ENCODE measurements at places on chromosomes 3 and 15.

GRCh38 chr3:181735911-181736310 is 24.2 kb downstream of the SOX2 start:
- no peak for DNase-seq

GRCh38 chr3:127765735-127766134 is 56.6 kb downstream of the MGLL start:
- DNase-seq = no peak

DNA sequence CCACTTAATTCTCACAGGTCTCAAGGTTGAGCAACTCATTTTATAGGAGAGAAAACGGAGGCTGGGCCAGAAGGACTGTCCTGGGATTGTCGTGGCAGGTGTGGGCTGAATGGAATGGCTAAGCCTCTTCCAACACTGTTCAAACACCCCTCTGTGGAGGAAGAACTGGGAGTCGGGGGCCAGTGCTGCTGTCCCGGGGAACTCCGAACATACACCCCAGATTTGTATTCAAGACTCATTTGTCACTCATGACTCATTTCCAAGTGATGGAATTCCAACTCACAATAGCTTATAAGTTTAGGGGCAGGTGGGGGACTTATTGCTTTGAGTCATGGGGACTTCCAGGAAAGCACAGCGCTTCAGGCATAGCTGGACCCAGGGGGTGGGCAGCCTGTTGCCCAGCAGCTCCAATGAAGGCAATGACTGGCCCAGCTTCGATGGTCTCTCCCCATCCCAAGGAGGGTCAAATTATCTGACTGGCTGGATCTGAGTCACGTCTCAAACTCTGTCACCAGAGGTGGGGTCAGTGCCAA is 72.5 kb downstream of the TM2D3 start:
- no peak for DNase-seq

DNA sequence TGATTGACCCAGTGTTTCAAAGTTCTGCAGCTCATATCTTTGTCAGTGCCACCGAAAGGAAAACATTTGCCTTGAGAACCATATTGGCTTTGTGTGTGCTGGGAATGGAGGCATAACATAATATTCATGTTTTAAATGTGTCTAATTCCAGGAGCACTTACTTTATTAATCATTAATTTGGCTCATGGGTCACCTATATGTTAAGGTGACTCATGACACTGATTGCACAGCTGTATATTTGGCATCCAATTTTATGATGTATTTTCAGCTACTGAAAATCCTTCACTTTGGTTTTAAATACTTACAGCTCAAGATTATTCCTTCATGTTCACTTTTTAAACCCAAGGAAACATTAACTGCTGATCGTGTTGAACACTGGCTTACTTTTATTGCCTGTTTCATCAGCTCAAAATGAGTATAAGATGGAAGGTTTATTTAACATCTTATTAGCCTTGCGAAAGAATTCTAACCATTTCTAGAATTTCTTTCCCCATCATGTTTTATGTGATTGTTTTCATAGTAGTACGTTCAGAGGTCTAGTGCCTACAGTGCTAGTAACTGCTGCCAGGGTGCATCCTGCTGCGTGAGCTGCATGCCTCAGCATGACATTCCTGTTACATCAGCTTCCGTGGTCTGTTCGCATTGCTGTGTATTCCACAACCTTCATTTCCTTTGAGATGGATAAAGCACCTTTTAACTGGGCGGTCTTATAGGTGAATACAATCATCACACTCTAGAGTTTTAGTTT is 63.7 kb downstream of the LRCH3 start:
- no peak for DNase-seq

- DNase-seq = no peak
These were observed 23.5 kb downstream of the KLHL25 start for GRCh38 chr15:85771271-85771670.

DNA sequence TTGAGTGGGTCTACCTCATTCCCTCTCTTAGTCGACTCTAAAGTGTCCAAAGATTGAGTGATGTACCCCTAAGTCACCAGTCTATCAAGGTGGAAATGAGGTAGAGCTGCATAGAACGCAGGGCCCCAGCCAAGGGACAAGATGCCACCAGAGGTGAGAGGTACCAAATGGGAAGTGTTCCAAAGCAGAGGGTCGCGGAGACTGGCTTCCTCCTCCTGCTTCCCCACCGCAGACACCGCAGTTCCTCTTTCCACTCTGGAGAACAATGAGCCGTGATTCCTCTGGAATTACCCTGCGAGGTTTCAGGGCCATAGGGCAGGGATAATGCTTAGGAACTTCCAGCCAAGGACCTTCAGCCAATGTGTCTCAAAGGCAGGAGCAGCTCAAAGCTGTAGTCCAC is 55.8 kb downstream of the DAPK2 start:
- no peak for DNase-seq

- no peak for DNase-seq
These were observed 120.3 kb downstream of the BDH1 start for GRCh38 chr3:197435426-197435825.

DNA sequence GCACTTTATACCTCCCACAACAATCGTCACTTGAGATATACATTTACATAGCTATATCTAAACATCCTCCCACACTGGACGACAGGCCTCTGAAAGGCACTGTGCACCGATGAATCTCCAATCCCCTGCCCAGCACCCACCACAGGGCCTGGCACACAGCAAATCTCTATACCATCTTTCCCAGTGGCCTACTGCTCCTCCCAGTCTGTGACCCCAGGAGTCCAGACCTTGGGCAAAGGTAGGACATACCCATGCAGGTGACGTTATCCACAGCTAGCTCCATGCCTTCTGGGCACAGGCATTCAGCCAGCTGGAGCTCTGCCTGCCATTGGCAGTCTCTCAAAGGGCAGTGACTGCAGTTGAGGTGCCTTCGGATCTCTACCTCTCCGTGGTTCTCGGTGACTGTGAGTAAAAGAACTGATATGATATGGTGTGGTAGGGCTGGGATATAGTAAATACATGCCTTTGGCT is 5.8 kb downstream of the LTK start:
- DNase-seq = no peak

DNA sequence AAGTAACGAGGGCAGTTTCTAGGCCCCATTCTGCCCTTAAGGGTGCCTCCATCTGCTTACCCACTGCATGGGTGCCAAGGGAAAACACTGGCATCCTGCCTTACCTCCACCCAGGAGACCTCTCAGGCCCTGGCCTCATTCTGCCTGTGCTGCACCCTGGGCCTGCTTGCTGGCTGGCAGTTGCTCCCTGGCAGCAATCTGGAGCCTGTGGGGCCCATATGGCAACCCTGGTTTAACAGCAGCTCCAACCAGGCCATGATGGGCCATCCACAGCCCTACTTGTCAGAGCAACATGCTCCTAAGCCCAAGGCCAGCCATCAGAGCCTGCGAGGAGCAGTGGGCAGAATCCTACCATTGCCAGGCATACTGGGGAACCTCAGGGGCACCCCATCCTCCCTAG is 3.7 kb downstream of the C3orf18 start:
- no peak for DNase-seq
